Mammary epithelial cell (primary cell): ENCODE measurements at places on chromosomes 5 and 9. TPM values are rescaled to one million over a fixed set of nuclear protein-coding genes. Genes with fewer than 3 reads are reported as not detected.

GRCh38 chr5:77842243-77842642, 66.1 kb upstream of the TBCA start:
- DNase-seq = no peak

DNA sequence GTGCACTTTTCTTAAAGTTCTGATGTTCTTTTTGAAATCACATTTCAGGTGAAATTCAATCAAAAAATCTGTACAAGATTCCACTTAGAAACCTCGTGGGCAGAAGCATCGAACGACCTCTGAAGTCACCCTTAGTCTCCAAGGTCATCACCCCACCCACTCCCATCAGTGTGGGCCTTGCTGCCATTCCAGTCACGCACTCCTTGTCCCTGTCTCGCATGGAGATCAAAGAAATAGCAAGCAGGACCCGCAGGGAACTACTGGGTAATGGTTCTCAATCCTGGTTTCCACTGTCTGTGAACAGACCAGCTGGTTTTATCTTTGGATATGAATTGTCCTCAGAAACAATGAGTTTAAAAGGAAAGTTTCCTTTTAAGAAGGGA, 8.1 kb upstream of the SLC2A8 start:
- DNase-seq = no peak

DNA sequence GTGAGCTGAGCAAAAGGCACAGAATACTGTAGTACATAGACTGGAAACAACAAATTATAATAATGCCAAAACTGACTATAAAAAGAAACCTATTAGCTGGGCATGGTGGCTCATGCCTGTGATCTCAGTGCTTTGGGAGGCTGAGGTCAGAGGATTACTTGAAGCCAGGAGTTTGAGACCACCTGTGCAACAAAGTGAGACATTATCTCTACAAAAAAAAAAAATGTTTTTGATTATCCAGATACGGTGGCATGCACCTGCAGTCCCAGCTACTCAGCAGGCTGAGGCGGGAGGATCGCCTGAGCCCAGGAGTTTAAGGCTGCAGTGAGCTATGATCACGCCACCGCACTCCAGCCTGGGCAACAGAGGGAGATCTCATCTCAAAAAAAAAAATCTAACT, 175.9 kb downstream of the TTC39B start:
- no peak for DNase-seq

DNA sequence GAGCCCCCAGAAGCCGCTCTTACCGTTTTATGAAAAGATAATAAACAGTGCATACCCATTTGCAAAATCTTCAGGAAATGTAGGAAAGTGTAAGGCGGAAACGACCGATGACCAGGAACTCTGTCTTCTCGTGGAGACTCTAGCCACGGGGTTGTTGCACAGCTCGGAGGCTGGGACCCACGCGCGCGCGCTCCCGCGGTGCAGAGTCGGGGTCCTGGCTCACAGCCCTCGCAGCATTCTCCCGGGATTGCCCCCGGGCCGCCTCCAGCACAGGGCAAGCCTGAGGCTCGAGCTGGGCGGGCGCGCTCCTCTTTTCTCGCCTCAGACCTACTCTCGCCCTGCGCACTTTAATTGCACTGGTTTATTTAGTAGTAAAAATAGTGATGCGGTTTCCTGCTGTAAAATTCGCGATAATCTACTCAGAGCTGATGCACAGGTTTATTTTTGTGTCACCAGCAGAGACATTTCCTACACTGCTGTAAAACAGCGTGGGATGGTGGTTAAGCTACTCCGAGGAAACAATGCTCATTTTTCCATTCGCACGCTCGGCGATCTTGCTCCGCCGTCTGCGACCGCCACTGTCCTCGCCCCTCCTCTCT, 15.5 kb downstream of the TRIM7 start:
- peak; percentile 42 for DNase-seq

DNA sequence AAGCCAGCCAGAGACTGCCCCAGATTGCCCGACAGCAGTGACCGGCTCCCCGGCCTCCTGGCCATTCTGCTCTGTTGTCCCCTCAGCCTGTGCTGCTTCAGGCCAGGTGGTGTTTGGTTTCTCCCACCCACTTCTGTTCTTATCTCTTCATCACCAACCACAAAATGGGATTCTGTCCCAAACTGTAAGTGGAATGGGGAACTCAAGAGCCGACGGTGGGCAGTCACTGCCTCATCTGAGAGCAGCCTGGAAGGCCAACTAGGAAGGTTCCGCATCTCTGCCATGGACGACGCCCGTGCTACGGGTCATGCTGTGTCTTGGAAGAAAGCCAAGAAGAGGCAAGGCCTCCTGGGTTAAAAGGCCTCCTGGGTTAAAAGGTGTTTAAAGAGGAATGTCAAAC, 219.0 kb upstream of the PIK3R1 start:
- no peak for DNase-seq

DNA sequence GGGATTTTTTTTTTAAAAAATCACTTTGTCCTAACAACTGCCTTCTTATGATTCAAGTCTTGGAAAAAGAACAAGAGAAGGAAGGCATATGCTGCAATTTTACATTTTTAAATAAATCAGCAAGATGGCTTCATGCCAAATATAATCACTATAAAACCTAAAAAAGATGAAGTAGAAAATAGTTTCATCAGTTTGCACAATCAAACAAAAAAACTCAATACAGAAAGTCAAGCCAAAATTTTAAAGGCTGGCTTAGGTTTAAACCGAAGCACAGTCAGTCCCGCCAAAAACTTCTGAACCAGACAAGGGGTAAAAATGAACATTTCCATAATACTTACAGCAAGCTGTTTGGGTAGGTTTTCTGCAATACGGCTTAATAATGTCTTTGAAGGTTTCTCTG, 57.3 kb downstream of the ZFR start:
- DNase-seq = no peak

- DNase-seq = no peak
Observed at GRCh38 chr5:139708877-139709581, 60.9 kb downstream of the CXXC5 start.

DNA sequence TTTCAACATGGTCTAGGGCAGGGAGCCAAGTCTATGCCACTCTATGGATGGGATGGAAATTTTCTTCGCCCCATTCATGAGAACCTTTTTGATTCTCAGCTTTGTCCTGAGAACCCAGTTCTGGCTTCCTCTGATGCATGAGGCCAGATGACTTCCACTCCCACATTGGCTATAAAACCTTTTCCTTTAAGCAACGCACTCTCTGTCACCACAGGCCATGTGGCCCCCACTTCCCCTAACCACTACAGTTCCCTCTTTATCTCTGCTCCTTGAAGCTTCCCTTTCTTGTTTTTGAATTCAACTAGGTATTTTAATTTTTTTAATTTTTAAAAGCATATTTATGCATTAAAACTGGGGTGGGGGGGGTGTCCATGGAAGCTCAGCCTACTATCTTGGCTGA, 401.3 kb downstream of the ENC1 start:
- no peak for DNase-seq

- no peak for DNase-seq
Observed at GRCh38 chr9:137454597-137455358, 4.4 kb downstream of the NSMF start.

- DNase-seq = no peak
Observed at GRCh38 chr5:133222040-133222439, 170.2 kb downstream of the HSPA4 start.

GRCh38 chr9:107688728-107689127, 199.2 kb upstream of the KLF4 start:
- no peak for DNase-seq

GRCh38 chr5:143126174-143127019, 277.1 kb downstream of the NR3C1 start:
- no peak for DNase-seq

DNA sequence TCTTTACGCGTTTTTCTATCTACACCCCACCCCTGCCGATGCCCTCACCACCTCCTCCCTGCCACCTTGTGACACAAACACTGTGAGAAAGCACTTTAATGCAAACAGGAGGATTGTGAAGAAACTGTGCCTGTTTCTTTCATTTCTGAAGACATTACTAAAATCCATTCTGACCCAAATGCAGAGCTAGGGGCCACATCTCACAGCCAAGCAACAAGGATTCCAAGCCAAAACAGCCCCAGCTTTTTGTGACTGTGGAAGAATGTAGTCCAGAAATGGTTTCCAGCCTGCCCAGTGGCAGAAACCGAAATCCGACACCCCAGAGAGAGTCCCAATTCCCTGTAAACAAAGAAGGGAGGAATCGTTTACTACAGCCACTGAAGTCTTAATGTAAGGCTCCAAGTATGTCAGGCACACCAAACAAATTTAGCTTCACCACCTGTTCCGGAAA, 190.9 kb downstream of the TTC39B start:
- no peak for DNase-seq

DNA sequence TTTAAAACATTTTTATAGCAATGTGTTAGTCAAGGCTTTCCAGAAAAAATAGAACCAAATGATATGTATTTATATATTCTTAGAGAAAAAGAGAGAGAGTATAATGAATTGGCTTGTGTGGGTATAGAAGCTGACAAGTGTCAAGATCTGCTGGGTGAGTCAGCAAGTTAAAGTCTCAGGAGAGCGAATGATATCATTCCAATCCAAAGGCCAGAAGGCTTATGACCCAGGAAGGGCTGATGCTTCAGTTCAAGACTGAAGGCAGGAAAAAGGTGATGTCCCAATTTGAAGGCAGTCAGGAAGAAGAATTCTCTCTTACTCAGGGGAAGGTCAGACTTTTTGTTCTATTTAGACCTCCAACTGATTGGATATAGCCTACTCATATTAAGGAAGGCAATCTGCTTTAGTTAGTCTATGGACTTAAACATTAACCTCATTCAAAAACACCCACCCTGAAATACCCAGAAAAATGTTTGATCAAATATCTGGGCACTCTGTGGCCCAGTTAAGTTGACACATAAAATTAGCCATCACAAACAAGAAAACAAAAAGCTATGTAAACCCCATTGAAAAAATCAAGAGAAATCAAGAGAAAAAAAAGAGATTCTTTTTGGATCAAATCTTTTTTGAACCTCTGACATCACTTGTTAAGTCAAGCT, 189.6 kb downstream of the PIK3R1 start:
- DNase-seq = peak; percentile 53

GRCh38 chr5:107968998-107969397, 298.3 kb upstream of the EFNA5 start:
- peak; percentile 29 for DNase-seq

DNA sequence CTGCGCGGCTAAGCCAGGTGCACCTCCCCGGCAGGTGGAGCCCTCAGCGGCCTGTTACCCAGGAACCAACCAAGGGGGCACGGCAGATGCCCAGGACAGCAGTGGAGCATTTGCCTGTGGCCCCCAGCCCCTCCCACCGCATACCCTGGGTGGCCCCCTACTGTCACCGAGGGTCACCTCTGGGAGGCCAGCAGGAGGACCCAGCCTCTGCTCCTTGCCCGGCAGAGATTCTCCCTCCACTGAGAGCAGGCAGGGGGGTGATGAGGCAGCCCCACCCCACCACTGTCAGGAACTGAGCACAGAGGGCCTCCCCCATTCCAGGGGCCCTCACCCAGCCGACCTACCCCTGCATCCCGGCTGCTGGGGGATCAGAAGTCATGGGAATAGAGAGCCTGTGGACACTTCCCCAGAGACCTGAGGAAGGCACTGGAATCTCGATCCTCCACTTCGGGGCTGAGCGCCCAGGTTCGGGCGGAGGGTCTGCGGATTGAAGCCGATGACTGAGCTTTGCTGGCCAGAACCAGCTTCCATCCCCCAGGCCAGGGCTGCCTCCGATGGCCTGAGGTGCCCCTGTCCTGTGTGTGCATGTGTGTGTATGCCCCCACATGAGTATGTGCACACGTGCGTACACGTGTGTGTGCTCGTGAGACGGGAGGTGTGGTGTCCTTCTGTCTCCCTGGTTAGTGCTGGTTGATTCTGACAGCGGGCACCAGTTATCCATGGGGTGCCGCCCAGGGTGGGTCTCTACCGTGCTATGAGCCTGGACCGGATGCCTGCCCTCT, at the start of gene QRFP:
QRFP (minus strand) TSS at position 580 of the 782 bp plus-strand sequence. CDS start 2,974 bp downstream, outside the sequence.
- no peak for DNase-seq

DNA sequence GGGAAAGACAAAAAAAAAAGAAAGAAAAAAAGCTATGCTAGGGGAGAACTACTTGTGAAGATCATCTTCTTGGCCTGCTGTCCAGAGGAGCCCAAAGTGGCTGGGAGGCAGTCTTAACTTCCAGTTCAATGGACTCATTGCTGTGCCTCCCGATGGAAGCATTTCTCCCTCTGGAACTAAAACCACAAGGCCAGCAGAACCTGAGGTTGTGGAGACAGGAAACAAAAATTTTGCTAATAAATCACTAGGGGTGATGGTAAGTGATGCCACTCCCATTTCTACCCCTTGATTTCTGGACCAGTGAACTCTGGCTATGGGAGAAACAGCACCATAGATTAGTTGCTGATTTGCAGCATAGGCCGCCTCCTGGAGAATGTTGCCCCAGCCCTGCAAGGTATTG, 123.4 kb upstream of the NFIL3 start:
- DNase-seq = no peak

- peak; percentile 9 for DNase-seq
Observed at GRCh38 chr5:112684737-112685136, 52.9 kb upstream of the APC start.

DNA sequence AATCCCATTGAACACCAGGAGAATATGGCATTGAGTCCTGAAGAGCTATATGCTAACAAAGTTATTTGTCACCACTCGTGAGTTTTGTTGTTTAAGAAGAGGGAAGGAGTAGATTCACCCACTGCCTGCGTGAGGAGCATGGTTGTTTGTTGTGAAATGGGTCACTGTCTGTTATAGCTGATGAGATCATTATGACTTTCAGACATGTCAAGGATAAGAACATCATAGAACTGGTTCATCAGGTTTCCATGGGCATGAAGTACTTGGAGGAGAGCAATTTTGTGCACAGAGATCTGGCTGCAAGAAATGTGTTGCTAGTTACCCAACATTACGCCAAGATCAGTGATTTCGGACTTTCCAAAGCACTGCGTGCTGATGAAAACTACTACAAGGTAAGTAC, 76.9 kb downstream of the SYK start:
- DNase-seq = peak; percentile 66

- no peak for DNase-seq
Observed at GRCh38 chr5:17302604-17303003, 85.2 kb downstream of the BASP1 start.

- DNase-seq = no peak
Observed at GRCh38 chr5:120367896-120368634, 96.0 kb upstream of the PRR16 start.

The SLC4A9 gene
- total RNA-seq = under 0.01 TPM

The PCDHAC1 gene
- 1.3 and 3.3 TPM in 2 replicates for total RNA-seq

The SMIM33 gene
- not detected for total RNA-seq

The QRFP gene
- not detected in 2 replicates for total RNA-seq

The LMX1B gene
- 14.0 and 19.2 TPM in 2 replicates for total RNA-seq

The PCDHGB3 gene
- 4.2 TPM for total RNA-seq

The TNFAIP8 gene
- total RNA-seq = 11.3 TPM

The KLF4 gene
- 20.5 TPM for total RNA-seq

The TAF11L10 gene
- not detected for total RNA-seq

The RPL12 gene
- total RNA-seq = 1,441 TPM

The SMIM3 gene
- total RNA-seq = 21.0 and 24.3 TPM in 2 replicates

The FGF1 gene
- total RNA-seq = 22.5 TPM

The DAB2 gene
- 33.8 and 45.8 TPM in 2 replicates for total RNA-seq

The CMYA5 gene
- 0.61 TPM in 2 replicates for total RNA-seq

The IFNA13 gene
- total RNA-seq = not detected in 2 replicates

The ENTREP1 gene
- total RNA-seq = 5.0 and 6.2 TPM in 2 replicates

The SCAI gene
- 3.1 and 4.8 TPM in 2 replicates for total RNA-seq

The MVB12B gene
- 3.0 TPM for total RNA-seq

The LCN10 gene
- not detected for total RNA-seq
